ENCODE measurements at places on chromosomes 2 and 18. TPM values are rescaled to one million over a fixed set of nuclear protein-coding genes. Genes with fewer than 3 reads are reported as not detected.

Gene TMEFF2
- not detected for total RNA-seq

- peak; percentile 22 for DNase-seq
- no peaks in the 10 kb centered on the region for H3K27me3 ChIP-seq
- H3K27ac ChIP-seq = no peak overlapping the region
- H3K4me1 ChIP-seq = peaks cover 36% of the 10 kb centered on the region
- H3K36me3 ChIP-seq = no peaks in the 10 kb centered on the region
- no peak overlapping the region for H3K4me3 ChIP-seq
Measured at GRCh38 chr2:12416600-12416999, 300.1 kb upstream of the TRIB2 start.

Gene ANKRD29
- total RNA-seq = not detected

GRCh38 chr2:88095022-88095421, 27.4 kb downstream of the SMYD1 start:
- H3K4me3 ChIP-seq = no peak overlapping the region
- DNase-seq = no peak
- H3K27me3 ChIP-seq = no peaks in the 10 kb centered on the region
- no peaks in the 10 kb centered on the region for H3K36me3 ChIP-seq
- peaks cover 14% of the 10 kb centered on the region for H3K4me1 ChIP-seq

- no peaks in the 10 kb centered on the region for H3K36me3 ChIP-seq
- DNase-seq = no peak
- H3K27ac ChIP-seq = no peak overlapping the region
- no peaks in the 10 kb centered on the region for H3K27me3 ChIP-seq
- H3K4me3 ChIP-seq = no peak overlapping the region
Measured at GRCh38 chr2:174656035-174656434, 58.4 kb upstream of the WIPF1 start.

Measured in activated B cell treated with CpG ODN at 0.5 μM for 24 hours (primary cell).